ENCODE measurements at places on chromosomes 16 and 17. TPM values are rescaled to one million over a fixed set of nuclear protein-coding genes. Genes with fewer than 3 reads are reported as not detected.
A peak's percentile ranks its signal among the peaks of the same experiment; 100 is the strongest.

DNA sequence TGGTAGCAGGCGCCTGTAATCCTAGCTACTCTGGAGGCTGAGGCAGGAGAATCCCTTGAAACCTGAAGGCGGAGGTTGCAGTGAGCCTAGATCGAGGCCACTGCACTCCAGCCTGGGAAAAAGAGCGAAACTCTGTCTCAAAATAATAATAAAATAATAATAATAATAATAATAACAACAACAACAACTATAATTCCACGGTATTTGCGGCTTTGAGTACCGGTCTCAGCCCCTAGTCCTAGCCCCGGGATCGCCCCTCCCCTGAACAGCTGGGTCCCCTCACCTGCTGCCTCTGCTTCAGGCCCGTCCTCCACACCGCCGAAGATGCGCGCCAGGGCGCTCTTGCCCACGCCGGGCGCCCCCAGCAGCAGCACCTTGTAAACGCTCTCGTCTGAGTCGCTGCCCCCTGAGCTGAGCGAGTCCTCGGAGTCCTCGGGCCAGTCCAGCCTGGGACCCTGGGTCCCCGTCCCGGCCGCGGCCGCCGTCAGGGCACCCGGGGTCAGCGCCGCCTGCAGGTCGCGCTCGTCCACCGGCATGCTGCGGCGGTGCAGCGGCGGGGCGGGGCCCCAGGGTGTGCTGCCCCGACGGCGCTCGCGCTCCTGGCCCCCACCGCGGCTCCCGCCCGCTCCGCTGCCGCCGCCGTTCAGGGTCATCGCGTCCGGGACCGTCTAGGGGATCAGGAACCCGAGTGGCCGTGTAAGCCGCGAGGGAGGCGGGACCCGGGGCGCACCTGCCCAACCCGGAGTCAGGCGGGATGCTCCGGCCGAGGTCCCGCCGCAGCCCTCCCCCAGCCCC is 611 bp downstream of the RRAD start:
- DNase-seq = peak; percentile 73
- H3K36me3 ChIP-seq = no peaks in the 10 kb centered on the region
- H3K4me1 ChIP-seq = peaks cover 18% of the 10 kb centered on the region

GRCh38 chr16:71467810-71468209 is 5.8 kb upstream of the ZNF23 start:
- DNase-seq = no peak
- no peak overlapping the region for H3K27ac ChIP-seq
- no peak overlapping the region for H3K4me3 ChIP-seq

DNA sequence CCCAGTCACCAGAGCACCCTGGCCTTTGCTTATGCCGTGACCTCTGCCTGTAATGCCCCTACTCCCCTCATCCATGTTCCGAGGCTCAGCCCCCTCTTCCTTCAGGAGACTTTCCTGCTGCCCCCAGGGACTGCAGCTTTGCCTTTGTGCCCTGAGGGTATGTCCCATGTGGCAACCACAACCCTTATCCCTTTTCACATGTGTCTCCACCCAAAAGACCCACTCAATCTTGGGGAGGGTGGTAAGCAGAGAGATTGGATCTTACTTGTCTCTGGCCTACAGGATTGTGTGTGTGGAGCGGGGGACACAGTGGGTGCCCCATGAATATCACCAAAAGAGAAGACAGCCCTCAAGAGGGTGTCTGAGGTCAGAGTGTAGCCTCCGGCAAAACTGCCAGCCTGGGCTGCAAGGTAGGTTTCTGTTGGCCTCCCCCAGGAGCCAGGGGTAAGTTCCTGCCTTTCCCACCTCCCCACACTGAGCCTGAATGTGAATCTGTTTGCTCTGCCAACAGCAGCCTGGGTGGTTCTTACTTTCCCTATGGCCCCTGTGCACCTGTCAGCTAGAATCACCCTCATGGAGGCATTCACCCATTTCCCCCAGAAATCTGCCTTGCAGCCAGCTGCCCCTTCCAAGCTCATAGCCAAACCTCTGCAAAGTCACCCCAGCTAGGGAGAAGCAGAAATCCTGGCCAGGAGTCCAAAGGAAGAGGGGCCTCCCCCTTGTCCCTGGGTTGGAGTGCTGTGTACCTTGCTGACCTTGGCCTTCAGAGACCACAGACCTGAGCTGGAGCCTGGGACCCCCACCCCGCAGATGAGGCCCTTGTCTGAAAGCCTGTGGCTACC is 11.5 kb upstream of the C17orf113 start:
- no peaks in the 10 kb centered on the region for H3K36me3 ChIP-seq
- no peak overlapping the region for H3K27ac ChIP-seq
- H3K27me3 ChIP-seq = peaks cover 9% of the 10 kb centered on the region
- DNase-seq = no peak
- H3K4me1 ChIP-seq = peaks cover 3% of the 10 kb centered on the region
- H3K4me3 ChIP-seq = no peak overlapping the region

DNA sequence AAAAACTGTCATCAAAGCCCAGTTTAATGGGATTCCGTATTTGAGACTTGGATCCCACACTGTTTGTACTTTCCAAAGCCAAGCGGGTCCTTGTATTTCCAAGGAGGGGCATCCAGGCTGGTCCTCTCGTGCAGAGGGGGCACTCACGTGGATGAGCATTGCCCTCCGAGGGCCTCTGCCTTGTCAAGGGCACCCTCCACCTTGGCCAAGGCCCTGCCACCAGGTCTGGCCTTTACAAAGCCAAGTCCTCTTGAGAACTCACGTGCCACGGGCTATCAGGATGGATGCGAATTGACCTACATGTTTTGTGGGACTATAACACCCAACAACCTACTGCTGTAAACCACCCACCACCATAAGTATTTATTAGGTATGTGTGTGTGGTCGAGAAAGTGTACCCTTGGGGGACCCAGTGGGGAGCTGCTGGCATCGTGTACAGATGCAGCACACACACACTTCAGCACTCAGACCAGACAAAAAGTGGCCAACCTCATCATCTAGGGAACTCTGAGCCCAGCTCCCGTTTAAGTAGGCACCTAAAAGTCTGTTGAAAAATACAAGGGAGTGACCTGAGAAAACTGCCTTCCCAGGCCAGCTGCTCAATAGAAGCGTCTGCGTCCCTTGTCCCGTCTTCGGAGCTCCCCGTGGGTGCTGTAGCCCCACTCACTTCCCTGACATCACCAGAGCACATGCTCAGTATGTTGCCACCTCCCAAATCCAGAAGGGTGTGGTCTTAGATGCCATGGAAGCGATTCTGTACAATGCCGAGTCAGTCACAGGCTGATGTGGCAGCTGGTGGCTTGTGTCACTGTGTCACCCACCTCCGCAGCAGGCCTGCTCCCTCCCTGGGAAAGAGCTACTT is 12.9 kb downstream of the MAP1LC3B start:
- peaks cover 5% of the 10 kb centered on the region for H3K4me1 ChIP-seq
- DNase-seq = no peak
- no peaks in the 10 kb centered on the region for H3K27me3 ChIP-seq
- H3K27ac ChIP-seq = no peak overlapping the region

DNA sequence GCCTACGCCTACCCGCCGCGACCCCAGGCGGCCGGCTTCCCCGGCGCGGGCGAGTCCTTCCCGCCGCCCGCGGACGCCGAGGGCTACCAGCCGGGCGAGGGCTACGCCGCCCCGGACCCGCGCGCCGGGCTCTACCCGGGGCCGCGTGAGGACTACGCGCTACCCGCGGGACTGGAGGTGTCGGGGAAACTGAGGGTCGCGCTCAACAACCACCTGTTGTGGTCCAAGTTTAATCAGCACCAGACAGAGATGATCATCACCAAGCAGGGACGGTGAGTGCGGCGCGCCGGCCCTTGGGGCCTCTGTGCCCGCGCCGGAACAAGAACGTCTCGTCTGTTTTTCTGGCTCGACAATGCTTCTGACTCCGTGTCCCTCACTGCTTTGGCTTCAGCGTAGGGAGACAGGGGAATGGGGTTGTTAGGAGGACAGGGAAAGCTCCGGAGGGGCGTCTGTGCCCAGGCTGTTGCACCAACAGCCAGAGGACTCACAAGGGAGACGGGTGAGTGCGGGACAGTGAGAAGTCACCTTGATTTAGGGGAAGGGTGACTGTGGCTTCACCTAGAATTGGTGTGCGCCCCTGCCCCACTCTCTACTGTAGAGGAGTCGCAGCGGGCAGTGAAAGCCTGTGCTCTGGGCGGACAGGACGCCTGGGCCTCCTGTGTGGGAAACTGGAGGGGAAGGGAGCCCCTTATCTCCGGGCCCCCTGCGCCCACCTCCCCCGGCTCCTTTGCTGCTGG is 806 bp downstream of the TBX21 start:
- H3K4me3 ChIP-seq = peak overlapping the region; percentile 85
- no peak for DNase-seq
- H3K4me1 ChIP-seq = no peaks in the 10 kb centered on the region
- no peaks in the 10 kb centered on the region for H3K36me3 ChIP-seq
- no peak overlapping the region for H3K27ac ChIP-seq

- no peaks in the 10 kb centered on the region for H3K27me3 ChIP-seq
- H3K36me3 ChIP-seq = peaks cover 3% of the 10 kb centered on the region
- H3K4me1 ChIP-seq = peaks cover 3% of the 10 kb centered on the region
- no peak overlapping the region for H3K27ac ChIP-seq
- no peak overlapping the region for H3K4me3 ChIP-seq
These were observed 119.3 kb upstream of the TBX2 start for GRCh38 chr17:61280338-61280737.

GRCh38 chr16:68636064-68636560 is 9.0 kb upstream of the CDH3 start:
- no peak overlapping the region for H3K4me3 ChIP-seq
- DNase-seq = no peak
- peaks cover 2% of the 10 kb centered on the region for H3K27me3 ChIP-seq
- no peaks in the 10 kb centered on the region for H3K4me1 ChIP-seq

DNA sequence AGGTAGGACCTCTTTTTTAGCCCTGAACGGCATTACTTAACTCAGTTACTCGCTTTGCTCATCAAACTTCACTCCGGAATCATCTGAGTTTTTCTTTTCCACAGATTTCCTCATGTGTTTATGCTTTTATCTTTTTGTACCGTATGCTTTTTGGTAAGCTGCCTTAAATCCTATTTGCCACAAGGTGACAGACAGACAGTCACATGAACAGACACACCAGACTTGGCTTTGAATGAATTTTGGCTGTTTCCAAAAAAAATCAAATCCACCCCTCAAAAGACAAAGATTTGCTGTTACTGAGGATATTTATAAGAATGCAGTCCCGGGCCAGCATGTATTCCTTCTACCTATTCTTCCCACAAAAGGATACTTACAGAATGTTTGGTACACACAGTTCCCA is 10.9 kb downstream of the GAS7 start:
- no peak overlapping the region for H3K4me3 ChIP-seq
- no peaks in the 10 kb centered on the region for H3K36me3 ChIP-seq
- H3K27ac ChIP-seq = no peak overlapping the region
- H3K27me3 ChIP-seq = peaks cover 9% of the 10 kb centered on the region
- DNase-seq = no peak

DNA sequence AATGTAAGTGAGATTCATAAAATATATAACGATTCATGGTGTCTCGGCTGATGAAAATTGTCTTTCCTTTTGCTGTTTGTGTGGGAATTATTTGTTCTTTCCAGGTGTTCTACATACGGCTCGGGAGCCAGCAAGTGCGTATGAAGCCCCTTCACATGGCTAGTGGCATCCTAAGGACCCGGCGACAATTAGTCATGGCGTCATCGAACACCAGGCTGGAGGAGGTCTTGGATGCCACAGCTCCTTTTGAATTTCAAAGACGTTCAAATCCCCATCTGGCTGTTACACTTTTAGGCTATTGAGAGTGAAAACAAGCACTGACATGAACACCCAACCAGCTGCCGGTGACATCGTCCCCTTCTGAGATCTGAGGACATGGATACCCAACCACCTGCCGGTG is 397.7 kb upstream of the TNRC6C start:
- H3K4me1 ChIP-seq = peaks cover 8% of the 10 kb centered on the region
- H3K27me3 ChIP-seq = peaks cover 14% of the 10 kb centered on the region
- DNase-seq = no peak
- no peak overlapping the region for H3K4me3 ChIP-seq
- H3K27ac ChIP-seq = no peak overlapping the region
- H3K36me3 ChIP-seq = peaks cover 11% of the 10 kb centered on the region

- no peak overlapping the region for H3K27ac ChIP-seq
- H3K4me3 ChIP-seq = no peak overlapping the region
- no peaks in the 10 kb centered on the region for H3K36me3 ChIP-seq
These were observed 583.6 kb upstream of the CDH5 start for GRCh38 chr16:65782611-65783600.

- H3K27ac ChIP-seq = no peak overlapping the region
- no peaks in the 10 kb centered on the region for H3K4me1 ChIP-seq
- no peak for DNase-seq
- no peaks in the 10 kb centered on the region for H3K27me3 ChIP-seq
- H3K4me3 ChIP-seq = no peak overlapping the region
These were observed 8.8 kb upstream of the ZNF263 start for GRCh38 chr16:3274490-3274889.

GRCh38 chr16:4944333-4945281 is 7.7 kb upstream of the PPL start:
- H3K27ac ChIP-seq = no peak overlapping the region
- peak; percentile 44 for DNase-seq
- H3K27me3 ChIP-seq = peaks cover 6% of the 10 kb centered on the region
- no peaks in the 10 kb centered on the region for H3K36me3 ChIP-seq

- no peak for DNase-seq
- no peaks in the 10 kb centered on the region for H3K36me3 ChIP-seq
- no peak overlapping the region for H3K27ac ChIP-seq
- H3K27me3 ChIP-seq = no peaks in the 10 kb centered on the region
These were observed 477.5 kb downstream of the WWOX start for GRCh38 chr16:78576941-78577340.

DNA sequence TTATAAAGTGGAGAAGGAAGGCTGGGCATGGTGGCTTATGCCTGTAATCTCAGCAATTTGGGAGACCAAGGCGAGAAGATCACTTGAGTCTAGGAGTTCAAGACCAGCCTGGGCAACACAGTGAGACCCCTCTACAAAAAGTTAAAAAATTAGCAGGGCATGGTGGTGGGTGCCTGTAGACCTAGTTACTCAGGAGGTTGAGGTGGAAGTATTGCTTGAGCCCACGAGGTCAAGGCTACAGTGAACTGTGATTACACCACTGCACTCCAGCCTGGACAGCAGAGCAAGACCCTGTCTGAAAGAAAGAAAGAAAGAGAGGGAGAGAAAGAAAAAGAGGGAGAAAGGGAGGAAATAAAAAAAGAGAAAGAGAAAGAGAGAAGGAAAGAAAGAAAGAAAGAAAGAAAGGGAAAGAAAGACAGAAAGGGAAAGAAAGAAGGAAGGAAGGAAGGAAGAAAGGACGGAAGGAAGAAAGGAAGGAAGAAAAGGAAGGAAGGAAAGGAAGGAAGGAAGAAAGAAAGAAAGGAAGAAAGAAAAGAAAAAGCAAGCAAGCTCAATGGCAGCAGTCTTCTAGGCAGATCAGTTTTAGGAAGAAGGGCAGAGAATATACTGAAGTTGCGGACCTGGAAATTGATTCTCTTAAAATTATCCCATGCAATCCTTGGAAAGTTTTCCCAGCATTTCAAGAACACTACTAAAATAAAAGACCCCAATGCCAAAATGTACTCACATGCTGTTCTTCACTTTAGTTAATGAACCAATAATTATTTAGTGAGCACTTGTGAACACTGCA is 53.0 kb downstream of the IKZF3 start:
- no peak overlapping the region for H3K4me3 ChIP-seq
- H3K36me3 ChIP-seq = no peaks in the 10 kb centered on the region
- no peak for DNase-seq

ADGRG3 gene
- total RNA-seq = not detected

NR1D1 gene
- total RNA-seq = 1.3 TPM

CDH13 gene
- total RNA-seq = 81.1 TPM

CRHR1 gene
- total RNA-seq = 0.71 TPM

TTLL6 gene
- 35.4 TPM for total RNA-seq

COA3 gene
- 56.7 TPM for total RNA-seq

GP1BA gene
- 0.47 TPM for total RNA-seq

CFAP119 gene
- total RNA-seq = 10.9 TPM

TMEM88 gene
- 23.7 TPM for total RNA-seq

Data from glutamatergic neuron (in vitro differentiated cells).